ENCODE measurements at places on chromosomes 12 and 14.

DNA sequence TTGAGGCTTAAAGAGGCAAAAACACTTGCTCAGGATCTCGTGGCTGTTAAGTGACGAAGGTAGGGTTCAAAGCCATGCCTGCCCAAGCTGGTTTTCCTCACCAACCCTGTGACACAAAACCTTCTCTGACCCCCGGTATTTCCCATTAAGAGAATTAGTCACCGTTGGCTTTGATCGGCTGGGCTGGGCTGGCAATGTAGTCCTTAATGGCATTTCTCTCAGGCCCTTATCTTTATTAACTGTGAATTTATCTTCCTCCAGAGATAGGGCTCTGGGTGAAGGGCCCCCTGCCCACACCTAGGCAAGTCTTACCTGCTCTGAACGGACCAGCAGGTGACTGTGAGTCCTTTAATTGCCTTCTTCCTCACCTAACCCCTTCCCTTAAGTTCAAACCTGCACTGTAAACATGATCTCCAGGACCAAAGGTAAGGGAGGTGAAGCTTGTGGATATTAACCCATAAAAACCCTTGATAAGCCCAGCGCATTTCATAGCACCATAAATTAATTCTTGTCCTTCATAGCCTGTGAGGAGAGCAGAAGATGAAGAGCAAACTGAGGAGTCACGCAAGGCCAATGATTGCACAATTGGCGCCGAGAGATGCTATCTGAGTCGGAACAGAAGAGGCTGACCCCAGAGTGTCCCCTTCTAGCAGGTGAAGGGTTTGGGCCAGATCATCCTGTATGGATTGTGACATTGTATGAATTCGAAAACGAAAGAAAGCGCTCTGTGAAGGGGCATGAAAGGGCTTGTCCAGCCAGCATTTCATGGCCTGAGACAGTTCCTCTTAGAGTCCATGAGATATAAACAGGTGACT is 790.8 kb upstream of the TBX3 start:
- DNase-seq, result no peak

DNA sequence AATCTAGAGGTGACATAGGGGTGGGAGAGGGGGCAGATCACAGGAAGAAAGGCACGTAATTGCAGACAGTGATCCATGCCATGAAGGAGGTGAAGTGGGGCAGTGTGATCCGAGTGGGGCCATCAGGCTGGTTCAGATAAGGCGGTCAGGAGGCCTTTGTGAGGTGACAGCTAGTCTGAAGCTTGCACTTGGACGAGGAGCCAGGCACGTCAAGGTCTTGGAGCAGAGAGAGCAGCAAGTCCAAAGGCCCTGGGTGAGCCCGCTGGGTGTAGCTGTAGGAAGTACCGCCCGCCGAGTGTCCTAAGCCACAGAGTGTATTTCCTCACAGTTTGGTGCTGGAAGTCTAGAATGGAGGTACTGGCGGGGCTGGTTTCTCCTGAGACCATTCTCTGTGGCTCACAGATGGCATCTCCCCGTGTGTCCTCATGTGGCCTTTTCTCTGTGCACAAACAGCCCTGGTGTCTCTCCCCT is 23.6 kb downstream of the RHOF start:
- DNase-seq, result no peak

GRCh38 chr14:64507376-64508156 is 3.0 kb downstream of the ZBTB1 start:
- DNase-seq, result no peak

GRCh38 chr12:88723219-88723618 is 142.9 kb upstream of the KITLG start:
- DNase-seq, result no peak

DNA sequence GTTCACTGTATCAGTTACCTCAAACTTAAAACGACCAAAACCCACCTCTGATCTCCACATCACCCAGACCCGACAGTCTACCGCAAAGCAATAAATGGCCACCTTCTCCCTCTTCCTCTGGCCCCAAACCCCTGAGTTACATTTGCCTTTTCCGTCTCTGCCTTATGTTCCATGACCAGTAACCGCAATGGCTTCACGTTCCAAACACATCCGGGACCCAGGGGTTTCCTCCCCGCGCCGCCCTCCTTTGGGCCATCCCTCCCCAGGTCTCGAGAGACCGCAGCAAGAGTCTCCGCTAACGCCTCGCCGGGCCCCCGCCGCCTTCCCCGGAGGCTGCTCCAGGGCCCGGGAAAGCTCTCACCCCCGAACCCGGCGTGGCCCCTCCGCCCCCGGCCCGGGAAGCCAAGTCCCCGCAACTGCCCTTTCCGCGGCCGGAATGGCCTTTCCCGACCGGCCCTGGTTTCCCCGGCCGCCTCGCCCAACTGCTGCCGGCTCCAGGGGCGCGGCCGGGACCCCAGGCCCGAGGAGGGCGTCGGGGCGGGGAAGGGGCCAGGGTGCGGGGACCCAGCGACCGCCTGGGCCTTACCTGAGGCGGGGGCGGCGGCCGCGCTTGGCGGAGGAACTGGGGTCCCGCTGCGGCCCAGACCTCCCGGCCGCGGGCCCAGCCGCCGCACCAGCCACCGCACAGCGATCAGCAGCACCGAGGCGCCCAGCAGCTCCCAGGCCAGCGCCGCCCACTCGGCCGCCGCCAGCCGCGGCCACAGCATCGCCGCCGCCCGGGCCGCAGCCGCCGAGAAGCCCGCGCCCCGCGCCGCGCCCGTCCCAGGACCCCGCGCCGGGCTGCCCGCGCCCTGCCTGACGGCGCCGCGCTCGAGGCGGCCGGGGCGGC is at the start of gene ANKLE2:
Gene ANKLE2, minus strand, starts transcription at position 801 of the 889 bp plus-strand sequence. Its CDS starts 34 bp downstream, at position 767.
- no peak for DNase-seq

DNA sequence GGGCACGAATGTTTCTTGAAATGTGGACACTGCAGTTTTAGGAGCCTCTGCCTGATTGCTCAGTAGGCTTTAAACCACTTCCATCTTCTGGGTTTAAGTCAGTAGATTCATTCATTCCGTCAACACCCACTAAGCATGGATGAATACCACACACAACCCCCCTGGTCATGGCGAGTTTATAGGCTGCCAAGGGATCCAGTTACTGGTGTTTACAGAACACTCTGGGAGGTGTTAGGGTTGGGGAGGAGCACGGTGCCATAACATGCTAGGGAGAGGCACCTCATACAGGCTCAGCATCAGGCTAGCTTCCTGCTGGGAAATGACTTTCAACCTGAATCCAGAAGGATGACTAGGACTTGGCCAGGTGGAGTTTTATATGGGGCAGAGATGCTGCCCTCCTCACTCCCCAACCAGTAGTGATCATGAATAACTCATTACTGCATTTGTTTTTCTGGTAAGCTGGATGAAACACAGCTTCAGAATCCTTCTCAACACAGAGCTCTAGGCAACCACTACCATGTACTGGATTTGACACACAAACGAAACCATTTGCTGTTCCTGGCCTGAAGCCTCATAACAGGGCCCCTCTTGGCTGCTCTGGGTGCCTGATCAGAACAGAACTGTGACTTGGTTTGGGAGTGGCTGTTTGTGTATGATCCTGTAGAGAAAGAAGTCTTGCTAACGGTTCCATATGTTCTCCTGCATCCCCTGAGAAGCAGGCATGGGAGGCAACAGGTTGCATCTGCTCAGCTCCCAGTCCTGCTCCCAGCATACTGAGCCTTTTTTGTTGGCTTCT is 47.9 kb downstream of the FBXW8 start:
- no peak for DNase-seq

GRCh38 chr14:51657762-51658161 is 6.1 kb downstream of the FRMD6 start:
- no peak for DNase-seq

DNA sequence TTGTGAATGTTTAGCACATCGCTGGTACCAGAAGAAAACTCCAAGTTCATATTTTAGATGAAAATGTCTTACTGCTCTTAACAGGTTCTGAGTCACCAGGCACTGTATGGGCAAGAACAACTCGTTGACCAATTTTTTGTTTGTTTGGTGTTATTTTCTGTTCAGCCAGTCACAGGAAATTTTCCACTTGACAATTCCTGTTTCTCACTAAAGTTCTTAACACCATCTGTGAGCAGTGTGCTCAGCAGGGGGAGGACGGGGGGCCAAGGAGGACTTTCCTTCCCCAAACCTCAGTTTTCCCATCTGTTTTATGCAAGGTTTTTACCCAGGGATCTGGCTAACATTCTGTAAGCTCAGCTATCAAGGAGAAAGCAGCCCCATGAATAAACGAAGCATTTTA is 3.0 kb downstream of the NUAK1 start:
- no peak for DNase-seq

GRCh38 chr12:62724947-62725451 is 210.0 kb downstream of the PPM1H start:
- peak; percentile 72 for DNase-seq

GRCh38 chr12:112151766-112152541 is 26.6 kb downstream of the TRAFD1 start:
- DNase-seq, result no peak

DNA sequence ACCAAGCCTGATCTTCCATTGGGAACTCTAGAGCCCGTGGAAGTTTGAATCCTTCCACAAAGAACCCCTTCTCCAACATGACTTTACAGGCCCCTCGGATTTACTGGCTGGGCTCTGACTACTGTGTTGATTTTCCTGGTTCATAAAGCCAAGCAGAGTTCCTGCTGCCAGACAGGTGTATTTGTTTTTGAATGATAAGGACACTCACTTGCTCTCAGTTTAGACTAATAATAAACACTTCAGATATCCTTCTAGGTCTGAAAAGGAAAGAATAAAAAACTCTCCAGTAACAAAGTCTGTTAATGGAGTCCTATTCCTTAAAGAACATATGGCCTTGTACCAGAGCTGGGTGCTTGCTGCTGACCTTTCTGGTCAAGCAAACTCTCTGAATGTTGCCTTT is 31.0 kb downstream of the SIX1 start:
- DNase-seq, result no peak

GRCh38 chr12:117679776-117680175 is 289.0 kb downstream of the KSR2 start:
- DNase-seq, result no peak

DNA sequence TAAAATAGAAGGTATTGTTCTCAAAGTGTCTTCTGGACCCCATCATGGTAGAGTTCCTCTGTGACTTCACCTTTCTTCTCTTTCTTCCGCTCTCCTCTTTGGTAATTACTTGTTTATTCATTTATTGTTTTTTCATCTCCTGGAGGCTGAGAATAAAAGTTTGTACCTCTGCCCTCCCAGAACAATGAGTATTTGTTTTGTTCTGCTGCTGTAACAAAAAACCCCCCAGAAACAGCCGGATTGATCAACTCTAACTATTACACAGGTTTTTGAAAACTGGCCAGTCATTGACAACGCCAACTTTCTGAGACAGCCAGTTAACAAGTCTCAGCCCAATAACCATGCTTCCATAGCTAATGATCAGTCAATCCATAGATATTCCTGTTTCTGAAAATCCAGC is 8.2 kb upstream of the DICER1 start:
- DNase-seq, result no peak

DNA sequence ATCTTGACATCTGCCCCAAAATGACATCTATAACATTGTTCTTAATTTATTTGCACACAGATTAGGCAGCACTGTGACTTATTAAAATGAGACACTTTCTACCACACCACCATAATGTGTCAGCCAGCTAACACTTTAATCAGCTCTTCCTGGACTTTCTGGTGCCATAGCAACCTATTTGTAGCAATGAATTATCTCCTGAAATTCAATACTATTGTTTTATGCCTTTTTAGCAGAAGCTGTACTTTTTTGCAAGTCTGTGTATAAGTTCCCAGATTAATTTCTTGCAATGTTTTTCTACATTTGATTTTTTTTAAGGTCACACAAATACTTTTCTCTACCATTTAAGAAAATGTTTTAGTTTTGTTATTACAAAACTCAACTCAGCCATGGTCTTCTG is 72.8 kb upstream of the SAV1 start:
- no peak for DNase-seq

- DNase-seq, result no peak
Measured at GRCh38 chr14:30935445-30935844, 61.1 kb downstream of the COCH start.

- peak; percentile 48 for DNase-seq
Measured at GRCh38 chr14:85471744-85472143, 58.2 kb upstream of the FLRT2 start.

DNA sequence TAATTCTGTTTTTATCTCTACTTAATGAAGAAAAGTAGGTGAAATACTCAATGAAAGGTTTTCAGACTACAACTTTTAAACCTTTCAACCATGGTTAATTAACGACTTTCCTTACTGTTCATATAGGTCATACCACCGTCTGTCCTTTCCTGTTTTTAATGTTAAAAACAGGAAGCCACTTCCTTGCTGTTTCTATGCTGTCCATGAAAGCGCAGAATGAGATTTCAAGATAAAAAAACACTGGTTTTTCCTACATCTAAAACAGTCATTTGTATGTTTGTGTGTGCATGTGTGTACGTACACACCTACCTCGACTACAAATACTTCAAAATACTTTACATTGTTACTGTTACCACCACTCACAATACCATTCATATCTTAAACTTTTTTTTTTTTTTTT is 27.3 kb downstream of the SPTLC2 start:
- DNase-seq, result no peak

DNA sequence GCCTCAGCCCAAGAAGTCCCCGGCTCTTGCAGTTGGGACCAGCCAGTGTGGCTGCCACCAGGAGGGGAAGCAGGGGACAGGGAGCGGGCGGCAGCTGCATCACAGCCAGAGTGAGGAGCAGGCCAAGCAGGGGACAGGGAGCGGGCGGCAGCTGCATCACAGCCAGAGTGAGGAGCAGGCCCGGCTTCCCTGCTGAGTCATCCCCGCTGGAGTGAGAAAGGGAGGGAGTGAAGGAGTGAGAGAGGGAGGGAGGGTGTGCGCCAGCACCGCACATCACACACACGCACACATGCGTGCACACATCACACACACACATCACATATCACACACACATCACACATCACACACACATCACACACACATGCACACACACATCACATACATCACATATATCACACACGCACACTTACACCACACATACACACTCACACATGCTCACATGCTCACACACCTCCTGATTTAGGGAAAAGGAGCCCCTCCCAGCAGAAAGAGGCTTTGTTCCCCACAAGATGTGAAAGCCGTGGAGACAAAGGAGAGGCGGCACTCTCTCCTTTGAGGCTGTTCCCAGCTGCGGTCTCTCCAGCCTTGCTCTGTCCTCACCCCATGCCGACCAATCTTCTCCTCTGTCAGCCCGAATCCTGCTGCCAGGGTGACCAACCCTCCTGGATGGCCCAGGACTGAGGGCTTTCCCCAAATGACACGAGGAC is 16.7 kb upstream of the ZDHHC22 start:
- DNase-seq, result no peak

DNA sequence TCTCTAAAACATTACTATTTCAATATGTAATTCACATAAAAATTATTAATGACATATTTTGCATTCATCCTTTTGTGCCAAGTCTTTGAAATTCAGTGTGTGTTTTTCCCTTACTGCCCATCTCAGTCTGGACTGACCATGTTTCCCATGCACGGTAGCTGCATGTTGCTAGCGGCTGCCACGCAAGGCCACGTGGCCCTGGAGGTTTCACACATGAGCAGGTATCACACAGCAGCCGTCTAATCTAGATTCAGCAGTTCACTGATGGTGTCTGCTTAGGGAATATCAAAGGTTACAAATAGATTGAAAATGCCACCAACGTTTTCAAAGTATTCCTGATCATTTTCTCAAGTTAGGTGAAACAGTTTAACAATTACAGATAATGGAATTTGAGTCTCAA is 234.8 kb upstream of the FKBP4 start:
- DNase-seq, result no peak

All from Panc1 (cell line).